Vagina (tissue), 2 donors: ENCODE measurements at places on chromosomes 16 and 17. TPM values are rescaled to one million over a fixed set of nuclear protein-coding genes. Genes with fewer than 3 reads are reported as not detected.

BAHCC1 gene
- 9.1 TPM for total RNA-seq

SLC5A11 gene
- not detected for total RNA-seq

RSKR gene
- 21.6 TPM for total RNA-seq

PRR15L gene
- total RNA-seq, result 2.2 TPM

B4GALNT2 gene
- total RNA-seq, result not detected

SHISA9 gene
- total RNA-seq, result 0.49 TPM

FADS6 gene
- total RNA-seq, result 1.5 TPM

FOXN1 gene
- 3.4 TPM for total RNA-seq

MYL4 gene
- not detected for total RNA-seq

ZNF778 gene
- total RNA-seq, result 6.6 TPM

AOC2 gene
- total RNA-seq, result 2.2 TPM

- no peak for DNase-seq
Observed at GRCh38 chr16:12951392-12951791, 50.0 kb downstream of the SHISA9 start.

- DNase-seq, result no peak
Observed at GRCh38 chr16:83010776-83011720, 384.3 kb downstream of the CDH13 start.

- DNase-seq, result no peak
Observed at GRCh38 chr16:3988011-3988410, 107.5 kb upstream of the CREBBP start.

- DNase-seq, result no peak
Observed at GRCh38 chr17:47741793-47742145, 8.7 kb downstream of the TBX21 start.

DNA sequence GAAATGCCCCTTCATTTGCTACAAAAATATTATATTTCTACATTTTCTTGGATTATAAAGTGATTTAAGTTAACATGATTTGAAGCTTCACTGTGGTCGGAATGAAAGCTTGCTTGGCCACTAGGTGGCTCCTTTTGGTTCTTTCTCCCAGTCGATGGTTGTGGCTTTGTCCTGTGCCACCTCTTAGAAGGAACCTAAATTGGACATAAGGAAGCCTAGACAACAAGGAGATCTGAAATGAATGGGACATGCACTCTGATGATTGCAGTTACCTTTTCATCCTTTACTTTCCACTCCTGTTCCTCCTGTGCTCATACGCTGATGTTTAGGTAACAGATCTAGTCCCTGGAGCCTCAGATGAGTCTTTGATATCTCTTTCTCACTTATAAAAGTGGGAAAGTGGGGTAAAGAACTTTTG is 39.2 kb downstream of the FTO start:
- DNase-seq, result no peak

DNA sequence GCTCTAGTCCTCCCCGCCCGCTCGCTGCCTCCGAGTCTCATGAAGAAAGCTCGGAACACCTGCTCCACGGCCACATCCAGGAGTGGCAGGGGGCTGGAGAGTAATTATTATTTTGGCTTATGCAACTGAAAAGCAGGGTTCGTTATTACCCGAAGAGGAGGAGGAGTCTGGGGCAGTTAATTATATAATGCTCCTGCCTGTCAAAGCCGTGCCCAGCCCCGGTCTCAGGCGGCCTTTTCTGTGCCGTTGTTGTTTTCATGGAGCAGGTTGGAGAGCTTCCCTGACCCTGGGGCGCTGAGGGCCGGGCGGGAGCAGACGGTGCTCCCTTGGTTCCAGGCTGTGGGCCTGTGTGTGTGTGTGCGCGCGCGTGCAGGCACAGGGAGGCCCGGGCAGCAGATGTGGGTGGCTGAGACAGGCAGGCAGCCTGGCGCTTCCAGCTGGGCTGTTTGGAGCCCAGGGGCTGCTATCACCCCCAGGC is 2.4 kb downstream of the JPH3 start:
- DNase-seq, result no peak

GRCh38 chr16:5336941-5337340 is 239.3 kb upstream of the EEF2KMT start:
- DNase-seq, result no peak

DNA sequence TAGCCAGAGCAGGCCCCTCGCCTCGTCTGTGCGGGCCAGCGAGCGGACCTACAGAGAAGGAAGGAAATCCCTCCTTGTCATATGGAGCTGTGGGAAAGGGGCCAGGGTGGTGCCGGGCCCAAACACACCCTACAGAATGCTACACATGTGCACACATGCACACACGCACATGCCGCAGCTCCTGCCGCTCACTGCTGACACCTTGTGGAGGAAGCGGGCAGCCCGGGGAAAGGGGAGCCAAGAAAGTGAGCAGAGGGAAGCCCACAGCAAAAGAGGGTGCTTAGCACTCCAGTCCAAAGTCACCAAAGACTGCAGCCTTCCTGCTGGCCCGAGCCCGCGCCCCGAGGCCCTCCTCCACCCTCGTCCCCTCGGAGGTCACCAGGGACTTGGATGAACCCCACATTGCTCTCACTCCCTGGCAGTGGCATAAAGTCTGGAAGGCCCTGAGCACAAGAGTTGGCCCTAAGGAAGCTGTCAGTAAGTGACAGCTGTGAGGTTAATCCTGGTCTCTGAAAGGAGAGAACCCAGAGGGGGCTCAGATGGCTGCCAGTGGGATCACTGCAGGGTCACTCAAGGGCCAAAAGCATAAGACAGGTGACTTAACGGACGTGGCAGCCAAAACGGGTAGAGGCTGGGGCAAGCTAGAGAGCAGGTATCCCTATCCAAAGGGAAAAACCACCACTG is 68.2 kb downstream of the MYO18A start:
- no peak for DNase-seq

GRCh38 chr17:28849281-28849680 is 5.5 kb upstream of the ERAL1 start:
- DNase-seq, result no peak

GRCh38 chr17:9409878-9410277 is 165.7 kb downstream of the STX8 start:
- no peak for DNase-seq

- DNase-seq, result no peak
Observed at GRCh38 chr17:5921512-5922282, 148.5 kb upstream of the WSCD1 start.

- no peak for DNase-seq
Observed at GRCh38 chr16:70270176-70270575, 18.4 kb upstream of the EXOSC6 start.

DNA sequence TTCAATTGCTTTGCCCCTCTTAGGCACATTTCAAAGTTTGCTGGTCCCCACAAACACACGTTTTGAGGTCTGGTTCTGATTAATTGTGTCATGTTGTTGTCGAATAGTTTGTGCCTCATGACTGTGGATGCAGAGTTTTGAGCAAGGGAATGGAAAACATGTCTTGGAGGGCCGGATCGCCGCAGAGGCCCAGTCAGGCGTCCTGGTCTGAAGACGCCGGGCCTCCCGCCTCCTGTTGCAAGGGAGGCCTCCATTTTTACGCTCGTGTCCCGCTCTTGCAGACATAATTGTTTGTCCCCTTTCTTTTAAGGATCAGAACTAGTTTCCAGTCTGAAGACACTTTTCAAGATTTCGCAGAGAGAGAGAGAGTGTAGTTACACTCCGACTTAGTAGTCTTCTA is 3.2 kb downstream of the NTN1 start:
- peak; percentile 52 for DNase-seq

DNA sequence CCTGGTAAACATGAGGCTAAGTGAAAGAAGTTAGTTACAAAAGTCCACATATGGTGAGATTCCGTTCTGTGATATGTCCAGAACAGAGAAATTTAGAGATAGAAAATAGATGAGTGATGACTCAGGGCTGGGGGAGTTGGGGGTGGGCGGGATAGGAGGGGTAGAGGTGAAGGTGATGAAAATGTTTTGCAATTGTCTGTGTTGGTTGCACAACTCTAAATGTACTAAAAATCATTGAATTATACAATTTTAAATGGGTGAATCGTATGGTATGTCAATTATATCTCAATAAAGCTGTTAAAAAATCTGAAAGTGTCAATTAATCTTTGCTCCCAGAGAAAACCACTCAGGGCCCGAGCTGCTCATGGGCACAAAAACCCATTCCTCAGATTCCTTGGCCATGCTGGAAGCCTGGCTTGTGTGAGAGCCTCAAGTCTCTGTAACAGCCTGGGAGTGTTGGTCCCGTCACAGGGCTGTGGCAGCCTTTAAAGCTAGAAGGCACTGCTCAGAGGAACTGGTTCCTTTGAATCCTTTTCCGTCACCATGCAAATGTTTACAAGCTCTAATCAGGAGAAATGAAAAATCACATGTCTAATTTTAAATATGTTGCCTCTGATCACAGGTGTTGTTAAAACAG is 225.3 kb downstream of the WWOX start:
- DNase-seq, result no peak

DNA sequence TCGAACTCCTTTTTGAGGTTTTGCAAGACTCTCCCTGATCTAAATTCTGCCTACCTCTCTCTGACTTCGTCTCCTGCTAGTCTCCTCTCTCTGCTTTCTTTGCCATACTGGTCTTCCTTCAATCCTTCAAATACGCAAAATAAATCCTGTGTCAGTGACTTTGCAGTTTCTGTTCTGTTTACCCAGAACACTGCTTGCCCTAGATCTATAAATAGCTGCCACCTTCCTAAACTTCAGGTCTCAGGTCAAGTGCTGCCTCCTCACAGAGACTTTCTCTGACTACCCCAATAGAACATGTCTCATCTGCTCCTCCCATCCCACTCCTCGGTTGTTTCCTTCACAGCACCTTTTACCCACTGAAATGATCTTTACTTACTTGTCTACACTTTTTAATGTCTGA is 78.9 kb downstream of the TRIM37 start:
- no peak for DNase-seq

DNA sequence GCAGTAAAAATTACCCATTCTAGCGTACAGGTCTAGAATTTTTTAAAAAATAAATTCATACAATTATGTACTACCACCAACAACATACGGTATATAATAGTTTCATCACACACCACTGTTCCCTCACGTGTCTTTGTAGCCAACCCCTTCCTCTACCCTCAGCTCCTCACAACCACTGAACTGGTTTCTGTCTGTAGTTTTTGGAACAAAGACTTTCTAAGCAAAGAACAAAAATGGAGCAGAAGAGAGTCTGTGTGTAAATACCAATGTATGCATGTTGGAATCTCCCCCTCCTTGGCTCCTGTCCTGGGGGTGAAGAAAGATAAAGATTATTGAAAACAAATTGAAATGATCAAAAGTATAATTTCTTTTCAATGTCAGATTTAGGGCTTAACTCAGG is 31.9 kb upstream of the CCR7 start:
- no peak for DNase-seq

GRCh38 chr17:66769911-66770310 is 65.0 kb upstream of the CACNG5 start:
- no peak for DNase-seq

DNA sequence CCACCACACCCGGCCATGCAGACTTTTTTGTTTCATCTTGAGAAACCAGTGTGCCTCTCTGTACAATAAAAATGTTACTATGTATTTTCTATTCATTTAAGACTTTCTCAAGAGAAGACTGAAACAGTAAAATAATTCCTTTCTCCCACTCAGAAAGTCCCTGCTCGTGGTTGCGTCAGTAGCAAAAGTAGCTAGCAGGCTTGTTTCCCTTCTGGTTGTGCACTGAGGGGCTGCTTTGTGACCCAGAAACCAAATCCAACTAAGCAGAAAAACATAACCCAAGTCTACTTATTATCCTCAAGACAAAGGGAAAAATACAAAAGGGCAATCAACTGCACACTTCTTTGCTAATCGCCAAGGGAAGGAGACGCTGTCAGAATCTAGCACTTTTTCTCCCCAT is 3.4 kb upstream of the PNPO start:
- DNase-seq, result no peak

- peak; percentile 13 for DNase-seq
Observed at GRCh38 chr17:6384481-6384880, 50.4 kb downstream of the AIPL1 start.

DNA sequence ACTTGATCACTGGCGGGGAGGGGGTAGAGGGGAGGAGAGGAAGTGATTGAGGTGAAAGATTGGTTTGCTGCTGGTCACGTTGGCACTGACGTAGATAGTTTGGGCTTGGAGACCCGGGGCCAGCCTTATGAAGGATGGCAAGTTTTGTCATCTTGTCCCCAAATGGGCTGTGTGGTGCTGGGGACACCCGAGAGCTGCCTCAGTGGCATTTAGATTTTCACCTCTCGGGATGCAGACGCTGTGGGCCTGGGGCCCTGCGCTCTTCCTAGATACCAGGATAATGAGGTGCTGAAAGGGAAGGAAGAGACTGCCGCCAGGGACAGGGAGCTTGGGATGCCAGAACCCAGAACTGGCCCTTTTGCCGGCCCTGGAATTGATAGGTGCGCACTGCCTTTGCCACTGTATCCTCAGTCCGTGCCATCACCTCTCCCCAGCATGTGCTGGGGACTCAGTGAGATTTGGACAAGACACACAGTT is 1.4 kb upstream of the SOCS3 start:
- DNase-seq, result no peak
